ENCODE measurements at places on chromosomes 5 and 9.

GRCh38 chr9:136328011-136328621 lies 777 bp downstream of the GPSM1 start:
- peak overlapping the region; percentile 47 for H3K4me3 ChIP-seq
- DNase-seq: no peak
- peaks cover 2% of the 10 kb centered on the region for H3K4me1 ChIP-seq

DNA sequence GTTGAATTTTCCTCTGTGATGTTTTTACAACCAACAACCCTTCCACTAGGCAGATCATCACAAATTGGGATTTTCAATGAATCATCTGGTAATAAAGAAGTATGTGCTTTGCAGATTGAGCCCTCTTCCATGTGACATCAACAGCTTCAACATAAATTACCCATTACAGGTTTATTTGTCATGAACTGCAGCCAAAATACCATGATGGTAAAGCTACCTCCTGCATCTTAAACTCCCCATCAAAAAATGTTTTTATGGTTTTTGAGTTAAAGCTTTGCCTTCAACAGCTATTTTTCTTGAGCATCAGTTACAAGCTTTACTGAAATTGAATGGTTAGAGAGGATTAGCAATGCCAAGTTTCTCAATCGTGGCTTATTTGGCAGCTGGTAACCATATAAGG lies 211.4 kb upstream of the TUSC1 start:
- H3K27ac ChIP-seq: no peak overlapping the region
- no peaks in the 10 kb centered on the region for H3K27me3 ChIP-seq
- H3K4me1 ChIP-seq: no peaks in the 10 kb centered on the region
- H3K36me3 ChIP-seq: no peaks in the 10 kb centered on the region
- no peak for DNase-seq
- no peak overlapping the region for H3K4me3 ChIP-seq

GRCh38 chr5:77033338-77033737 lies 3.1 kb downstream of the AGGF1 start:
- peaks cover 12% of the 10 kb centered on the region for H3K4me1 ChIP-seq
- H3K27ac ChIP-seq: no peak overlapping the region
- H3K27me3 ChIP-seq: no peaks in the 10 kb centered on the region
- no peak overlapping the region for H3K4me3 ChIP-seq
- no peak for DNase-seq
- H3K36me3 ChIP-seq: peaks cover 2% of the 10 kb centered on the region

- H3K4me3 ChIP-seq: no peak overlapping the region
- peaks cover 4% of the 10 kb centered on the region for H3K27me3 ChIP-seq
- no peak for DNase-seq
- no peaks in the 10 kb centered on the region for H3K4me1 ChIP-seq
Measured at GRCh38 chr5:67588389-67588788, 391.8 kb upstream of the CD180 start.

DNA sequence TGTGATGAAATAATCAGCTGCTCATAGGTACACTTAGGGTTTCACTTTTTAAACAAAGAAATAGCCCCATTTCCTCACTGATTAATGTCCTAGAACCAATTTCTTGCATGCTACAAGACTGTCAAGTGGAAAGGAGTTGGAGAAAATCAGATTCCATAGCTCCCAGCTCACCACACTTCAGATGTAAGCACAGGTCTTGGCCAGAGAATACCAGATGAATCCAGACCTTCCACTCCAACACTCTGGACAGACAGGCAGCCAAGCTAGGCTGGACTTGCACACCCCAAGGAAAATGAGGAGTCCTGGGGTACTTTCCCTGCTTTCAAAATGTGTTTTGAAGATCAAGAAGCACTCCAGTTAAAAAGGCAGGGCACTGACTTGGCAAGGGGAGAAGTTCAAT lies 68.5 kb downstream of the KLHL3 start:
- peak overlapping the region; percentile 56 for H3K27ac ChIP-seq
- H3K4me1 ChIP-seq: peaks cover 22% of the 10 kb centered on the region
- no peak for DNase-seq
- no peak overlapping the region for H3K4me3 ChIP-seq
- H3K27me3 ChIP-seq: no peaks in the 10 kb centered on the region
- peaks cover 6% of the 10 kb centered on the region for H3K36me3 ChIP-seq

DNA sequence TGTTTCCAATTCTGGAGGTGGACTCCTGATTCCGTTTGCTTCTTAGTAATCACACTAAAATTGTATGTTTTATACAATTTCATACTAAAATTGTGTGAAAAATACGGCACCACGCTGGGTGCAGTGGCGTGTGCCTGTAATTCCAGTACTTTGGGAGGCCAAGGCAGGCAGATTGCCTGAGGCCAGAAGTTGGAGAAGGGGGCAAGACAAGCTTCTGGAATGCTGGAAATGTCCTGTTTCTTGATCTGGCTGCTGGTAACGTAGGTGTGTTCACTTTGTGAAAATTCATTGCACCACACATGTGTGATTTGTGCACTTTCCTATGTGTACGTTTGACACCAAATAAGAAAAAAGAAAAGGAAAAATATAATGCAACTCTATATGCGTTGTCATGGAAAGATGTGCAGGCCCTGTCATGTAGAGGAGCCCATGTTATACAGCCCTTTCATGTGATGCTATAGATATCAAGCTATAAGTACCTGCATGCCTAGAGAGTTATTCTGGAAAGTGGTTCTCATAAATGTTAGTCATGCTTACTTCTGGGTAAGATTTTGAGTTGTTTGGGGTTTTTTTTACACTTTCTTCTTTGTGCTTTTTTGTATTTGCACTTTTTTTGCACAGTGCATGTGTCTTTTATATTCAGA lies 119.9 kb downstream of the TMEM174 start:
- no peak overlapping the region for H3K27ac ChIP-seq
- no peaks in the 10 kb centered on the region for H3K4me1 ChIP-seq
- DNase-seq: no peak
- H3K4me3 ChIP-seq: no peak overlapping the region

DNA sequence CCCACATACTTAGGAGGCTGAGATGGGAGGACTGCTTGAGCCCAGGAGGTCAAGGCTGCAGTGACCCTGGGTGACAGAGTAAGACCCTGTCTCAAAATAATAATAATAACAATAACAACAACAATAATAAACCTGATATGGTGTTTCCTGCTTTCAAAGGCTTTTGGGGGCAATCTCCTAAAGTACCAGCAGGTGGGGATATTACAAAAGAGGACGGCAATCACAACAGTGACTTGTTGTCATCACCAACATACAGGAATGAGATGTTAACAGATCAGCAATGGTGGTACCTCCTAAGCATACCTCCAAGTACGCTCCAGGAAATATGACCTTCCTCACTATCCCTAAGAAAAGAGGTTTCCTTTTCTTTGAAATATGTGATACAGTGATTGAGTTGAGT lies 91.1 kb upstream of the RNF180 start:
- H3K4me3 ChIP-seq: no peak overlapping the region
- H3K4me1 ChIP-seq: no peaks in the 10 kb centered on the region
- no peaks in the 10 kb centered on the region for H3K27me3 ChIP-seq
- no peak overlapping the region for H3K27ac ChIP-seq
- DNase-seq: no peak
- no peaks in the 10 kb centered on the region for H3K36me3 ChIP-seq

GRCh38 chr5:125175348-125176004 lies 429.0 kb upstream of the ZNF608 start:
- no peak overlapping the region for H3K27ac ChIP-seq
- no peak for DNase-seq
- H3K27me3 ChIP-seq: no peaks in the 10 kb centered on the region
- no peaks in the 10 kb centered on the region for H3K4me1 ChIP-seq
- no peaks in the 10 kb centered on the region for H3K36me3 ChIP-seq

GRCh38 chr9:68672625-68673024 lies 32.4 kb upstream of the PIP5K1B start:
- peaks cover 56% of the 10 kb centered on the region for H3K27me3 ChIP-seq
- H3K4me3 ChIP-seq: no peak overlapping the region
- no peak for DNase-seq
- H3K4me1 ChIP-seq: peaks cover 2% of the 10 kb centered on the region
- H3K27ac ChIP-seq: no peak overlapping the region

GRCh38 chr5:111514087-111514486 lies 1.8 kb upstream of the STARD4 start:
- no peaks in the 10 kb centered on the region for H3K27me3 ChIP-seq
- H3K4me1 ChIP-seq: peaks cover 16% of the 10 kb centered on the region
- peaks cover 5% of the 10 kb centered on the region for H3K36me3 ChIP-seq
- no peak overlapping the region for H3K27ac ChIP-seq

DNA sequence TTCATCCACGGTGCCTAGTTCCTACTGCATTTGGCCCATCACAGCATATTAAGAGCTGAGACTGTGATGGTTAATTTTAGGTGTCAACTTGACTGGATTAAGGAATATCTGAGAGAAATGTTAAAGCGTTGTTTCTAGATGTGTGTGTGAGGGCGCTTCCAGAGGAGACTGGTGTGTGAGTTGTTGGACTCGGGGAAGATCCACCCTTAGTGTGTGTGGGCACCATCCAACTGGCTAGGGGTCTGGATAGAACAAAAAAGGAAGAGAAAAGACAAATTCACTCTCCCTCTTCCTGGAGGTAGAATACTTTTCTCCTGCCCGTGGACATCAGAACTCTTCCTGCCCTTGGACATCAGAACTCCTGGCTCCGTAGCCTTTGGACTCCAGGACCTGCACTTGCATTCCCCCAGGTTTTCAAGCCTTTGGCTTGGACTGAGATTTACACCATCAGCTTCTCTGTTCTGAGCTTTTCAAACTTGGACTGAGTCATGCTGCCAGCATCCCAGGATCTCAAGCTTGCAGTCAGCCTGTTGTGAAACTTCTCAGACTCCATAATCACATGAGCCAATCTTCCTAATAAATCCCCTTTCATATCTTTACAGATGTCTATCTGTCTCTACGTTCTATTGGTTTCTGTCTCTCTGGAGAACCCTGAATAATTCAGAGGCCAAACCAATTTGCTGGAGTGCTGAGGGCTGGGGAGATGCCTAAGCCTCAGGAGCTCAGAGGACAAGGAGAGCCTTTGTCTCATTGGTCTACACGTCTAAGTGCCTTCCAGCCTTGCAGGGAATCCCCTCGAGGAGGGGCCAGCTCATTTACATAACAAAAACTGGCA lies 164.5 kb downstream of the DCP2 start:
- no peak overlapping the region for H3K4me3 ChIP-seq
- no peak for DNase-seq
- H3K27ac ChIP-seq: no peak overlapping the region
- peaks cover 2% of the 10 kb centered on the region for H3K4me1 ChIP-seq

DNA sequence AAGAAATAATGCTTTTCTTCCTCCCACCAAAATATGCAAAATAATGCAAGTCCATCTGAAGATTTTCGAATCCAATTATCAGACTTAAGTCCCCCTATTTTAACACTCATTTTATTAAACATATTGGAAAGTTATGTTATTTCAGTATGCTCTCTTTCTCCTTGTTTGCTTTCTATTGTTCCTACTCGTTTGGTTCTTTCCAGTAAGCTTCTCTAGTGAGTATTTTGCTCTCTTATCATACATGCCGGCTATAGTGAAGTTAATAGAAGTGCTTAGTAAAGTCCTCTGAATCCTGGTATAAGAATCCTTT lies 517 bp downstream of the ALDH1A1 start:
- H3K4me1 ChIP-seq: peaks cover 13% of the 10 kb centered on the region
- no peak overlapping the region for H3K27ac ChIP-seq
- no peak for DNase-seq
- no peak overlapping the region for H3K4me3 ChIP-seq
- peaks cover 40% of the 10 kb centered on the region for H3K27me3 ChIP-seq
- H3K36me3 ChIP-seq: peaks cover 3% of the 10 kb centered on the region

Data from T-helper 17 cell (primary cell).